ENCODE measurements at places on chromosomes 5 and 9.

GRCh38 chr9:31445960-31446359 is 938.5 kb upstream of the ACO1 start:
- no peak for DNase-seq

GRCh38 chr5:71862507-71863060 is 143.5 kb downstream of the CARTPT start:
- DNase-seq = no peak

DNA sequence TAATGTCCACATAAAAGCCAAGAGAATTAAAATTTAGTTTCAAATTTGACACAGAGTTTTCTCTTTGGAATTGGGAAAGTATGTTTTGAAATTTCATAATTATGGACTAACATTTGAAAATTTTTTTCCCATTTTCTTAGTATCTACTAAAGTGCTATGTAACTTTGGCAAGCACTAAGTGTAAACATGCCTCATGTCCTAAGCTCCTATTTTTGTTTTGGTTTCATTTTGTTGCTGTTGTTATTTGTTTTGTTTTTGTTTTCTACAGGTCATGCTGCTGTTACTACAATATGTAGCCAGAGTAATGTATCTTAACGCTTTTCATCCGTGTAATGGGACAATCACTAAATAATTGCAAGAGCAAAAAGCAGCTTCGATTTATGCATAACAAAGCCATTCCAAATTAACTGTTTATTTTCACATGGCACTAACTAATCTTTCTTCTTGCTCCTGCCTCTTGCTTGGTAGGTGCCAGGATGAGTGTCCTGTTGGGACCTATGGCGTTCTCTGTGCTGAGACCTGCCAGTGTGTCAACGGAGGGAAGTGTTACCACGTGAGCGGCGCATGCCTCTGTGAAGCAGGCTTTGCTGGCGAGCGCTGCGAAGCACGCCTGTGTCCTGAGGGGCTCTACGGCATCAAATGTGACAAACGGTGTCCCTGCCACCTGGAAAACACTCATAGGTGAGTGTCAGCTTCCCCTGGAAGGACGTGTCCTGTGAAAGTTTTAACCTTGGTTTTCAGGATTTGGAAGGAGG is 107.3 kb upstream of the PRRC1 start:
- DNase-seq = no peak

- DNase-seq = no peak
Observed at GRCh38 chr9:38010918-38011704, 57.9 kb downstream of the SHB start.

DNA sequence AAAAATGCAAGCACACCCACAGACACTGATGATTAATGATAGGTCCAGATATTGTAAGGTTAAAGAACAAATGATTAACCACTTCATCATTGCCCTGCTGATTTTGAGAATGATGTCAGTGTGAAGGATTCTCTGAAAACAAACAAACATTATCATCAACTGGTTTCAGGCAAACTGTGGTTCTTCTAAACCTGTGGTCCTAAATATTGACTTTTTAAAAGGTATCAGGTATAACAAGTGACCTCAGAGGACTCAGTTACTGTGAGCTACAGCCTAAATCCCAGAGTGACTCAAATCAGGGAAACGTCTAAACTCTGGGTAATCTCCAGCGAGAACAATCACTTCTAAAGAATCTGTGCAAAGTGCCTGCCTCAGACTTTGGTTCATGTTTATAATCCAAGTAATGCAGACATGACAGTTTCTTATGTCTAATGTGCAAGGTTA is 172.3 kb upstream of the CDH6 start:
- no peak for DNase-seq

- DNase-seq = no peak
Observed at GRCh38 chr5:84411832-84412605, 27.3 kb upstream of the EDIL3 start.

- DNase-seq = no peak
Observed at GRCh38 chr5:178416919-178417318, 173.3 kb downstream of the COL23A1 start.

GRCh38 chr5:145484158-145484557 is 351.0 kb downstream of the PRELID2 start:
- DNase-seq = no peak
